ENCODE measurements at places on chromosomes 1 and 21. TPM values are rescaled to one million over a fixed set of nuclear protein-coding genes. Genes with fewer than 3 reads are reported as not detected.

C1orf226 gene
- 1.0 TPM for total RNA-seq

S100A14 gene
- total RNA-seq, result not detected

SH3BGR gene
- 17.4 TPM for total RNA-seq

VANGL2 gene
- total RNA-seq, result 0.21 TPM

COX20 gene
- 31.3 TPM for total RNA-seq

BEST4 gene
- total RNA-seq, result 0.59 TPM

FCRL4 gene
- not detected for total RNA-seq

LORICRIN gene
- total RNA-seq, result not detected

MAN1A2 gene
- total RNA-seq, result 46.0 TPM

NEK2 gene
- 0.16 TPM for total RNA-seq

ANKRD34A gene
- 1.6 TPM for total RNA-seq

SIM2 gene
- total RNA-seq, result 6.0 TPM

ESPN gene
- 0.31 TPM for total RNA-seq

LRRC42 gene
- total RNA-seq, result 35.7 TPM

PLCH2 gene
- 0.21 TPM for total RNA-seq

EFNA1 gene
- 1.4 TPM for total RNA-seq

KCNJ15 gene
- total RNA-seq, result 14.8 TPM

COL18A1 gene
- 260 TPM for total RNA-seq

OR2L13 gene
- total RNA-seq, result not detected

C1orf94 gene
- not detected for total RNA-seq

FAM89A gene
- total RNA-seq, result 1.1 TPM

IGSF3 gene
- total RNA-seq, result 4.2 TPM

FHAD1 gene
- total RNA-seq, result 6.8 TPM

VPS13D gene
- total RNA-seq, result 23.0 TPM

HTR6 gene
- total RNA-seq, result 0.10 TPM

TMEM54 gene
- total RNA-seq, result 28.3 TPM

OR2T2 gene
- total RNA-seq, result not detected

MCOLN3 gene
- 2.9 TPM for total RNA-seq

ZNF695 gene
- 1.9 TPM for total RNA-seq

RPS6KA1 gene
- total RNA-seq, result 7.2 TPM

INAVA gene
- 0.24 TPM for total RNA-seq

ZNF683 gene
- not detected for total RNA-seq

RPE65 gene
- 0.36 TPM for total RNA-seq

Measured in myocyte (in vitro differentiated cells).